ENCODE measurements at places on chromosomes 1 and 21. TPM values are rescaled to one million over a fixed set of nuclear protein-coding genes. Genes with fewer than 3 reads are reported as not detected.

The RUNX3 gene
- 0.35 TPM for total RNA-seq

The KCNJ10 gene
- total RNA-seq, result 0.44 TPM

The KPRP gene
- not detected for total RNA-seq

The TLR5 gene
- not detected for total RNA-seq

The WLS gene
- 0.94 TPM for total RNA-seq

The ATP6V1G3 gene
- total RNA-seq, result not detected

The VSIG8 gene
- total RNA-seq, result not detected

The LCE1D gene
- not detected for total RNA-seq

The MPZ gene
- 3.6 TPM for total RNA-seq

GRCh38 chr1:39165049-39165448 lies 39.4 kb upstream of the MACF1 start:
- no peak for DNase-seq
- H3K27me3 ChIP-seq, result no peaks in the 10 kb centered on the region
- H3K36me3 ChIP-seq, result no peaks in the 10 kb centered on the region
- peaks cover 17% of the 10 kb centered on the region for H3K4me1 ChIP-seq
- no peak overlapping the region for H3K27ac ChIP-seq
- no peak overlapping the region for H3K4me3 ChIP-seq

DNA sequence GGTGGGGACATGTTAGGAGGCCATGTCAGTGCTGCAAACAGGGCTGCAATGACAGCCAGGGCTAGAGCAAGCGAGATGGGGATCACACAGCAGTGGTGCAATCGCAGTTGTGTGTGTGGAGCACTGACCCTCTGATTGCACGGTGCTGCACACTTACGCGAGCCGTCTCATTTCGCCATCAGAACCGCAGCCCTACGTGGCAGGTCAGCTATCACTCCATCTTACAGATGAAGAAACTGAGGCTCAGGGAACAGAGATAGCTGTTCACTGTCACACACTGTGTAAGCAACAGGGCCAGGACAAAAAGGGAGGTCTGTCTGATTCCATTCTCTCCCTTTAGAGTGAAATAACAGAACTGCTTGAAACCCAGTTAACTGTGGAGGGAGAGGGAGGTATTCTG lies 104.8 kb upstream of the SLC45A1 start:
- H3K27ac ChIP-seq, result no peak overlapping the region
- no peak for DNase-seq
- H3K36me3 ChIP-seq, result no peaks in the 10 kb centered on the region

DNA sequence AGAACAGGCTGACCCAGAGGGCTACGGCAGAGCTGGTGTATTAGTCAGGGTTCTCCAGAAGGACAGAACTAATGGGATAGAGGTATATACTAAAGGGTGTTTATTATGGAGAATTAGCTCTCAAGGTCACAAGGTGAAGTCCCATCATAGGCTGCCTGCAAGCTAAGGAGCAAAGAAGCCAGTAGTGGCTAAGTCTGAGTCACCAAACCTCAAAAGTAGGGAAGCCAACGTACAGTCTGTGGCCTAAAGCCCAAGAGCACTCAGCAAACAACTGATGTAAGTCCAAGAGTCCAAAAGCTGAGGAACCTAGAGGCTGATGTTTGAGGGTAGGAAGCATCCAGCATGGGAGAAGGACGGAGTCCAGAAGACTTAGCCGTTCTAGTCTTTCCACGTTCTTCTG lies 179.2 kb downstream of the BACH1 start:
- no peak for DNase-seq
- no peaks in the 10 kb centered on the region for H3K27me3 ChIP-seq
- no peaks in the 10 kb centered on the region for H3K4me1 ChIP-seq
- H3K27ac ChIP-seq, result no peak overlapping the region

DNA sequence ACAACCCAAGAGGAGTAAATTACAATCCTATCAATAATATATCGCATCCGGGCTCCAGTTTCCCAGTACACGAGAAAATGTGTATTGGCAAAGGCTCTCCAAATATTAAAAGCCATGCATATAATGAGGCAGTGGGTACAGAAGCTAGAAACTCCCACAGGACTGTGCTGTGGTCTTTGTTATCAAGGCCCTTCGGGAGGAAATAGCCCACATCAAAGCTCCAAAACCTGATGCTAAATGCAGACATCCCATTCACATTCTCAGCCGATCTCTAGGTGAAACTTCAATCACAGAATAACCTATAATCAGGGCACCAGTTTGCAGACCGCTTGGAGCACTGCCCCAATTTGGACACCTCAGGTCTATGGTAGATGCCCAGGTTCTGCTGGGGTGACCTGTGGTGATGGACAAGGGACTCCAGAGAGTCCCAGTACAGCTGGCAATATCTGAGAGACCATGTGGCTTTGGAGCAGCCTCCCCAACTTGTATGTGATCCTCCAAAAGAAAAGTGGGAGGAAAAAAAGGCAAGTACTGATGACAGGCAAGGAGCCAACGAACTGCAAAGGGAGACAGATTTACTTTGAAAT lies 148.8 kb upstream of the CAMK1G start:
- no peak for DNase-seq
- H3K36me3 ChIP-seq, result peaks cover 2% of the 10 kb centered on the region
- H3K4me1 ChIP-seq, result peaks cover 15% of the 10 kb centered on the region
- no peak overlapping the region for H3K27ac ChIP-seq
- H3K4me3 ChIP-seq, result no peak overlapping the region

- H3K4me3 ChIP-seq, result peak overlapping the region; percentile 59
- no peak for DNase-seq
- H3K4me1 ChIP-seq, result peaks cover 2% of the 10 kb centered on the region
- no peak overlapping the region for H3K27ac ChIP-seq
Measured at GRCh38 chr1:210291786-210292230, 36.9 kb upstream of the HHAT start.

GRCh38 chr1:227952374-227953021 lies 4.8 kb upstream of the WNT9A start:
- no peaks in the 10 kb centered on the region for H3K4me1 ChIP-seq
- H3K27me3 ChIP-seq, result peaks cover 12% of the 10 kb centered on the region
- no peak for DNase-seq
- H3K36me3 ChIP-seq, result no peaks in the 10 kb centered on the region

- peaks cover 6% of the 10 kb centered on the region for H3K4me1 ChIP-seq
- no peak for DNase-seq
- H3K4me3 ChIP-seq, result peak overlapping the region; percentile 71
- H3K27ac ChIP-seq, result no peak overlapping the region
Measured at GRCh38 chr1:31763671-31764311, 349 bp downstream of the ADGRB2 start.

DNA sequence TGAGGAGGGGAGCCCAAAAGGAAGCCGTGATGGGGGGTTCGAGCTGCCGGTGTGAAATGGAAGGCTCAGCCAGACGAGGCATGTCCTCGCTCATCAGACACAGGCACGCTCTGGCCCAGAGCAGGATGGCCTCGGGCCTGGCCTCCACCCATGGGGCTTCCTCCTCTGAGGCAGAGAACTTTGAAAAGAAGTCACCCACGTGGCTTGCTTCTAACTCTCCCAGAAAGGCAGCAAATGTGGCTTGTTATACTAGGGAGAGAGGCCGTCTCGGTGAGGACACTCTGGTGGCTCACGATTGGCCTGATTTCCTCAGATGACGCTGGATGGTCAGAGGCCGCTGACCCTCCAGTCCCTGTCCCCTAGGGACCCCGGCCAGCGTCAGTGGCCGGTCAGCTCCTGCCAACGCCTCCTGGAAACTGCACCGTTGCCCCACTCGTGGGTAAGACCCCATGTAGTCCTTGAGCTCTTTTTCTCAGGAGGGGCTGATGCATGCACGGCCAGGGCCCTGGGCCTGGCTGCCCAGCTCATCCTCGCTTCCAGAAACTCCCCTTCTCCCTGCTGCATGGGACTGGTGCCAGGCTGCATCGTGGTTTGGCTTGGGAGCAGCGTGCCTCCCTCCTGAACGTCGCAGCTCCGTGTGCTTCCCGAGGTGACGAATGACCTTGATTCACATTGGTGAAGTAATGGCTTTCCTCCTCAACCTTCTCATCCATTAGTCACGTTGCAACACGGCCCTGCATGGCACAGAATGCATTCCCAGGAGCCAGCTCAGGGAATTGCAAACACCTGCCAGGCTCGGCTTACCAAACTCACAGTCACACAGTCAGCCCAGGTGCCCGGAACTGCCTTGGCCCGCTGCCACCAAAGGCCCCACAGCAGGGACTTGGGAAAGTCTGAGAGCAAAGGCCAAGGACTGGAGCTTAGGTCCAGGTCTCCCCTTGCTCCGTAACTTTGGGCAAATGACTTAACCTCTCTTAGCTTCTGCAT lies 58.8 kb downstream of the TOMM20 start:
- H3K4me3 ChIP-seq, result no peak overlapping the region
- no peak for DNase-seq
- no peaks in the 10 kb centered on the region for H3K36me3 ChIP-seq
- no peaks in the 10 kb centered on the region for H3K27me3 ChIP-seq
- no peaks in the 10 kb centered on the region for H3K4me1 ChIP-seq
- no peak overlapping the region for H3K27ac ChIP-seq

DNA sequence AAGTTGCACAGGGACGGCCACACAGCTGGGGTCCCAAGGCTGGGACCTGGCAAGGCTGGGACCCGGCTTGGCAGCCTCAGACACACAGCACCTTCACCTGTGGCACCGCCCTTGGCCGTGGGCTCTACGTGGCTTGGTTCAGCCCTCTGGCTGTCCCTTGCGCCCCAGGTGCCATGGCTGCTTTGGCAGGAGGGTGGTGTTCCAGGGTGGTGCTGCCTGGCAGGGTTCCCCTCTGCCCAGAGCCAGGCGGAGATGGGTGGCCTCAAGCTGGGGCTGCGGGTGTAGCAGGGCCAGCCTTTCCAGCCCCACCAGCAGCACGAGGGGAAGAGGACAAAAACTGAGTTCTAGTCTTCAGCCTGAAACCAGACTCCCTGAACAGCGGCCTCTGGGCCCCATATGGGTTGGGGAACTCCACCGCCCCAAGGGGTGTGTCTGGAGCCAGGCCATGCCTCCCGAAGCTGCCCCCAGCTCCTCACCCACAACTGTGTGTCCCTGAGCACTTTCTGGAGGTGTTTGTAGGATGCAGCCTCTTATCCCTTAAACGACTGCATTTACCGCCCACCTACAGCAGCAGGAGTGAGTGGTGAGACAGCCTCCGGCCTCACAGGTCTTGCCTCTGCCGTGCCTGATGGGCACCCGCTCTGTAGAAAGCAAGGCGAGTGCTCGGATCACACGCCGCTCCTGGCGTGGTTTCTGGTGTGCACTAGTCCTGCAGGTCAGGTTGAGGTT lies 92.3 kb downstream of the PDE9A start:
- no peak for DNase-seq
- H3K27me3 ChIP-seq, result no peaks in the 10 kb centered on the region
- H3K4me3 ChIP-seq, result no peak overlapping the region
- no peaks in the 10 kb centered on the region for H3K4me1 ChIP-seq
- no peak overlapping the region for H3K27ac ChIP-seq

GRCh38 chr1:61182049-61182448 lies 99.7 kb downstream of the NFIA start:
- no peaks in the 10 kb centered on the region for H3K4me1 ChIP-seq
- H3K4me3 ChIP-seq, result no peak overlapping the region
- DNase-seq, result no peak
- no peak overlapping the region for H3K27ac ChIP-seq

All from H9 (cell line).